ENCODE measurements at places on chromosomes 2 and 18.
A peak's percentile ranks its signal among the peaks of the same experiment; 100 is the strongest.

DNA sequence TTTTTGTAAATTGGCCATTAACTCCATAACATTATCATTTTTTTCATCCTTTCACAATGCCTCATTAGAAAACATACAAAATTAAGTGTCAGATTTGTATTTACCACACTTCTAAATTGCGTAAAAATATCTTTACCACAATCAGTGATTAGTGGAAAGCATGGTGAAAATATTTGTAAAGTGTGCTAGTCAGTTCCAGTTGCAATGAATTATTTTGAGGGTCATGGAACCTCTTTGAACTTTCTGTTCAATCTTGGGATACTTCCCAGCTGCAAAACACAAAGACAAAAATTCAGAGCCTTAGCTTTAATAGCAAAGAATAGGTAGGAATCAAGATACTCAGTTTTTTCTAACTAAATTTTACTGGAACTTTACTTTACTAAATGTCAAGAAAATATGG, 4.0 kb upstream of the COL3A1 start:
- DNase-seq: no peak

DNA sequence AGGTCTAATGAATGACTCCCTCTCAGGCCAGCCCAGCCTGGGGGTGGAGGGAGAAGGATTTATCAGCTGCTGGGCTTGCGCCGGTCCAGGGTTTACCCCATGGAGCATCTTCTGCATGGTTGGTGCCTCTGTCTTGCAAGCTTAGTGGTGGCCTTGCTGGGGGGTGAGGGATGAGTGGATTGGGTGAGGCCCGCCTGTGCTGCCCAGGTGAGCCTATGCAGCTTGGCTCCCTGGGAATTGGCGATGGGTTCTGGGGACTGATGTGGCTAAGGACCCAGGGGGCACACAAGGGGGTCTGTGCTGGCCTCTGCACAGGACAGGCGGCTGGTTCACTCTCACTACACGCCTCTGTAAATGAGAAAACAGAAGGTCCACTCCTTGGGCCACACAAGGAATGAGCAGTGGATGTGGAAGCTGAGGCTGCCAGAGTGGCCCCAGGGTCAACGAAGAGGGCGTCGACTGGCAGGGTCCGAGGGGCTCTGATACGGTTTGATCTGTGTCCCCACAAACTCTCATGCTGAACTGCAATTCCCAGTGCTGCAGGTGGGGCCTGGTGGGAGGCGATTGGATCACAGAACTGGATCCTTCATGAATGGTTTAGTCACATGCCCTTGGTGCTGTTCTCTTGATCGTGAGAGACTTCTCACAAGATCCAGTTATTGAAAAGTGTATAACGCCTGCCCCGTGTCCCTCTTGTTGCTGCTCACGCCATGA, 151.6 kb upstream of the HDAC4 start:
- no peak for DNase-seq

GRCh38 chr2:18001671-18002070, 123.2 kb downstream of the KCNS3 start:
- DNase-seq: no peak

GRCh38 chr2:3527886-3528785, 8.8 kb upstream of the ADI1 start:
- DNase-seq: no peak

DNA sequence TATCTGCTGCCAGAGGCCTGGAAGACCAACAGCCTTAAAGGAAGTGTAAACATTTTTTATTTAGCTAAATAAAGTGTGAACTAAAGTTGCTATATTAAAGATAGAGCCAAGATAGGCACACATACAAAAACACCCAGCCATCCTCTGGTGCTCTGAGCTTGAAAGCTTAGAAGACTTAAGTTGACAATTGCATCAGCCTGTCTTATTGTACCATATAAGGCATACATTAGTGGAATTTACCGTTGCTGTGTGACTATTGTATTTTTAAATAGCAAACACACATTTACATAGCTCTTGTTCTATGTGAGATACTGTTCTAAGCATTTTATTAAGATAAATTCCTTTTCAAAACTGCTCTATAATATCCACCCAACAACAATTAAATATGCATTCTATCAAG, 736.6 kb upstream of the ZEB2 start:
- no peak for DNase-seq

DNA sequence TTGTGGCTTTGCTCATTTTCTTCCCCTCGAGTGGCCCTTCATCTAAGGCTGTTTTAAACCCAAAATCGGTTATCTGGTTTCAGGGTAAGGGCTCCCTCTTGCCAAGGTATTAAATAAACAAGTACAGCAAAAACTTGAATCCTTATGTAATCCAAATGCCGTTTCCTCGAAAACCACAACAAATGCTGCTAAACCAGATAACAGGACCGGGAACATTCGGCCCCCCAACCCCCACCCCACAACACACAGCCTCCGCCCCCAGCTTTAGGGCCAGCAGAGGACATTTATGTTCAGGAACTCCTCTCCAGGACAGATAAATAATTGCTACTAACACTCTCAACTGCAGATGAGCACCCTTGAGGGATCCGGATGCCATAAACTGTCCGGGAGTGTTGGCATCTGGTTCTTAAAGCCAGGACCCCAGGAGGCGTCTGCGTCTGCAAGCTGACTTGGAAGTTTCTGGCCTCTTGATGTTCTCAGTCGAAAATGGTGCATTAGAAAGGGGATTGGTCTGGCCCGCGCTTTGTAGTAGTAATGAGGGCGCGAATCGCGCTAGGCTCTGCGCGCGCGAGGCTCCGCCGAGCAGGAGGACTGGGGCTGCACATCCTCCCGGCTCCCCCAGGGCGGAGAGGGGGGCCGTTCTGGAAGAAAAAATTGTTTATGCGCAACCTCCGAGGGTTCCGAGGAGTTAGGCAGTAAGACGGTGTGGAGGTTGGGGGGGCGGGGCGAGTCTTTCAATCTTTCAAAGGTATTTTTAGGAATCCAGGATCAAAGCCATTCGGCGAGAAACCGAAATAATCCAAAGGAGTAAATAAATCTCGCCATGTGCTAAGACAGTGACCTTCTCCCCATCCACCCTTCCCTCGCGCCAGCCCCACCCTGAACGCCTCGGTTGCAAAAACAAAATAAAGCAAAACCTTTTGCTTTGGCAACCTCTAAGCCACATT, 3.9 kb upstream of the ID2 start:
- peak; percentile 47 for DNase-seq

- DNase-seq: no peak
Observed at GRCh38 chr2:147789287-147789686, 55.5 kb upstream of the ACVR2A start.

GRCh38 chr2:221581986-221582385, 9.9 kb upstream of the EPHA4 start:
- DNase-seq: no peak

DNA sequence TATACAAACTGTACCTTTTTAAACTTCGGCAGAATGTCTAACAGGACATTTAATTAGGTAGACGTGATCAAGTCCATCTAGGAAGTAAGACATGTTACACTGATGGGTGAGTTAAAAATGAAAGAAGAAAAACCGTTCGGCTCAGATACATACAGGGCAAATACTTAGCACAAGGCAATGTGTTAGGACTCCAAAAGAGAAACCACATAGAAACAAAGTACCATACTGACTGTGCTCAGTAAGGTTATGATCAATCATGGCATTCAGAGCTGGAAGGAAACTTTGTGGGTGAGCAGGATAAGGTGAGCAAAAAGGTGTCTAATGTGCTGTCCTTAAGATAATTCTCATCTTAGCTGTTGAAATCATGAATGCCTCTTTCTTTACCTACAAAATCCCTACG, 211.9 kb downstream of the STK39 start:
- no peak for DNase-seq

DNA sequence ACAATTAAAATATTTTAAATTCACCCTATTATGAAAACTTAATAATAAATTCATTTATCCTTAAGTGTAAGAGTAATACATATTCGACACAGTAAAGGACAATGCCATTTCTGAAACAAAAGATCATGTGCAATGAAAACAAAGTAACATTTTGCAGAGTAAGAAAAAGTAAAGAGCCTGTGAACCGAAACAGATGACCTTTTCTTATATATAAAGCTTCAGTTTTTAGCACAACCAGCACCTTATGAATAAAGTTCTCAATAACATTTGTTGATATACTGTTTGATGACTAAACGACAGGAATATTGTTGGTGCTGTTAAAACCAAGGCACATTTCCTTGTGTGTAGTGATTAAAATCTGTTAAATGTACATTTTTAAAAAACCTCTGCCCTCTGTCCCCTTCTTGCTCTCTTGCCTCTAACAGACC, 1.5 kb downstream of the PELI1 start:
- DNase-seq: no peak

DNA sequence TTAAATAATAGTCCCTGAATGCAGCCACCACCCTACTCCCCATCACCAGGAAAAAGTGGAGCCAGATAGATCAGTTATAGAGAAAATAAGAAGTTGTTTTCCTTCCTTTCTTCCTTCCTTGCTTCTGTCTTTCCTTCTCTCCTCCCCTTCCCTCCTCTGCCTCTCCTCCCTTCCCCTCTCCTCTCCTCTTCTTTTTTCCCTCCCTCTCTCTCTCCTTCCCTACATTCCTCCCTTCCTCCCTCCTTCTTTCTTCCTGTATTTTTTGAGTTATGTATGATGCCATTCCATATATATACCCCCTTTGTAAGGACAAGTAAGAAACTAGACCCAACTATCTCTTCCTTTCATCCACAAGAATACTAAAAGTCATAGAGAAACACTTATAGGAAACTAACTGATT, 265.7 kb downstream of the AGPS start:
- DNase-seq: no peak

DNA sequence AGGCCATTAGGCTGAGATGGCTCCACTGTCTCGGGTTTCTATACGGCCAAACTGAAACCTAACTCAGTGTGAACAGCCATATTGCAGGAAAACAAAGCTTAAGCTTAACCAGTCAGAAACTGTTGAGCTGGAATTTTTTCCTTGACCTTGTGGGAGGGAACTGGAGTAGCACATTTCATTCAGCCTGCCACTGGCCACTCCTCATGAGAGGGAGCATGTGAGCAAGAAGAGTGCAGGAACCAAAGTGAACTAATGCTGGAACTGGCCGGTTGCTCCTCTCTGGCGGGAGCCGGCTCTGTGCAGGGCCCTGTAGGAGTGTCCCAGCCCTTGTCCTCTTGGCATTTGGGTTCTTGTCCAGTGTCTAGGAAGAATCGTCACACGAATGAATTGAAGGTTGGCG, 5.9 kb upstream of the POLE4 start:
- no peak for DNase-seq
